CD8-positive, alpha-beta memory T cell (primary cell): ENCODE measurements at places on chromosomes 12 and 14. TPM values are rescaled to one million over a fixed set of nuclear protein-coding genes. Genes with fewer than 3 reads are reported as not detected.

- no peak overlapping the region for H3K27ac ChIP-seq
- H3K4me1 ChIP-seq: no peaks in the 10 kb centered on the region
- no peak overlapping the region for H3K4me3 ChIP-seq
- no peak for DNase-seq
These were observed 229.8 kb downstream of the ALX1 start for GRCh38 chr12:85509857-85510256.

Gene CLEC4C
- polyA plus RNA-seq: not detected

Gene MSI1
- not detected for polyA plus RNA-seq

DNA sequence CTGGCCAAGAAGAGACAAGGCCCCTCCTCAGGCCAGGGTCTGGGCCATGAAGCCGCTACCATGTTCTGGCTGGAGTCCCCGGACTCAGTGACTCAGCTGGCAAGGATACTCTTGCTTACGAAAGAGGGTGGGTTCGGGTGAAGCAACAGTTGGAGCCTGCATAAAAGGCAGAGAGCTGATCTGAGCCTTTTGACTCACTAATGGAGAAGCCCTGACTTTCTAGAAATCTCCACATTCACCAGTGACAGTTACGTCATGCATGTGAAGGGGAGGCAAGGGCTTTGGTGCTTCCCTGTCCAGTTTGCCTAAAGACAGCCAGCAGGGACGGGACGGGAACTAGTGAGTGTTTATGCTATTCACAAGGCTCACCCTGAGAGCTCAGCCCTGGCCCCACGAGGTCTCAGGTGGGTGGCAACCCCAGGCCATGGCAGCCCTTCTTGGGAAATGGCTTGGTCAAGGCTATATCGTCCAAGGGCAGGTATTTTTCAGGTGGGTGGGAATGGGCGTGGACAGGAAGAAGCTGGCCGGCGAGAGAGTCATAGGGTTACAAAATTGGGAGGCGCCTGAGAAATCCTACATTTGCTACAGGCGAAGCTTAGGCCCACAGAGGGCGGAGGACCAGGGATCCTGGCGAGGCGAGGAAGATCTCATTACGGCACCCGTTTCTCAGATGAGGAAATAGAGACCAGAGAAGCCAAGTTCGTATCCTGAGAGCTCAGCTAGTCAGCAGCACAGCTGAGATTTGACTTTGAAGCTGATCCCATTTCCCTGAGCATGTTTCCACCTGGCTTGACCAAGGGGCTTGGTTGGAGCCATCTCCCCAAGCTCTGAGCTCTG, 314.6 kb downstream of the BCL11B start:
- H3K36me3 ChIP-seq: no peaks in the 10 kb centered on the region
- H3K27me3 ChIP-seq: no peaks in the 10 kb centered on the region
- no peak overlapping the region for H3K27ac ChIP-seq
- DNase-seq: no peak
- no peak overlapping the region for H3K4me3 ChIP-seq
- no peaks in the 10 kb centered on the region for H3K4me1 ChIP-seq

- no peaks in the 10 kb centered on the region for H3K36me3 ChIP-seq
- no peaks in the 10 kb centered on the region for H3K27me3 ChIP-seq
- peak overlapping the region; percentile 70 for H3K4me3 ChIP-seq
- no peak overlapping the region for H3K27ac ChIP-seq
- peaks cover 16% of the 10 kb centered on the region for H3K4me1 ChIP-seq
These were observed 396.7 kb upstream of the OR4E1 start for GRCh38 chr14:22070119-22070982.

Gene PLD4
- not detected for polyA plus RNA-seq

Gene MAP3K9
- 1.9 TPM for polyA plus RNA-seq

GRCh38 chr14:52077256-52077979, 8.6 kb upstream of the NID2 start:
- H3K4me1 ChIP-seq: no peaks in the 10 kb centered on the region
- no peaks in the 10 kb centered on the region for H3K27me3 ChIP-seq
- H3K36me3 ChIP-seq: no peaks in the 10 kb centered on the region
- H3K4me3 ChIP-seq: no peak overlapping the region

- no peak overlapping the region for H3K27ac ChIP-seq
- H3K4me3 ChIP-seq: no peak overlapping the region
- no peaks in the 10 kb centered on the region for H3K4me1 ChIP-seq
- no peaks in the 10 kb centered on the region for H3K27me3 ChIP-seq
- H3K36me3 ChIP-seq: no peaks in the 10 kb centered on the region
- DNase-seq: no peak
These were observed 82.7 kb downstream of the GRIP1 start for GRCh38 chr12:66596199-66596598.

GRCh38 chr14:68013326-68013725, 193.7 kb downstream of the RAD51B start:
- H3K27ac ChIP-seq: no peak overlapping the region
- DNase-seq: no peak
- no peak overlapping the region for H3K4me3 ChIP-seq
- H3K36me3 ChIP-seq: no peaks in the 10 kb centered on the region
- H3K27me3 ChIP-seq: no peaks in the 10 kb centered on the region

- H3K27me3 ChIP-seq: no peaks in the 10 kb centered on the region
- no peak for DNase-seq
- no peaks in the 10 kb centered on the region for H3K4me1 ChIP-seq
- H3K27ac ChIP-seq: no peak overlapping the region
- H3K36me3 ChIP-seq: no peaks in the 10 kb centered on the region
- no peak overlapping the region for H3K4me3 ChIP-seq
These were observed 235.5 kb downstream of the NELL2 start for GRCh38 chr12:44640427-44641190.

- DNase-seq: no peak
- H3K4me1 ChIP-seq: peaks cover 25% of the 10 kb centered on the region
- no peaks in the 10 kb centered on the region for H3K36me3 ChIP-seq
These were observed 308.4 kb downstream of the BCL11B start for GRCh38 chr14:98963610-98964009.

DNA sequence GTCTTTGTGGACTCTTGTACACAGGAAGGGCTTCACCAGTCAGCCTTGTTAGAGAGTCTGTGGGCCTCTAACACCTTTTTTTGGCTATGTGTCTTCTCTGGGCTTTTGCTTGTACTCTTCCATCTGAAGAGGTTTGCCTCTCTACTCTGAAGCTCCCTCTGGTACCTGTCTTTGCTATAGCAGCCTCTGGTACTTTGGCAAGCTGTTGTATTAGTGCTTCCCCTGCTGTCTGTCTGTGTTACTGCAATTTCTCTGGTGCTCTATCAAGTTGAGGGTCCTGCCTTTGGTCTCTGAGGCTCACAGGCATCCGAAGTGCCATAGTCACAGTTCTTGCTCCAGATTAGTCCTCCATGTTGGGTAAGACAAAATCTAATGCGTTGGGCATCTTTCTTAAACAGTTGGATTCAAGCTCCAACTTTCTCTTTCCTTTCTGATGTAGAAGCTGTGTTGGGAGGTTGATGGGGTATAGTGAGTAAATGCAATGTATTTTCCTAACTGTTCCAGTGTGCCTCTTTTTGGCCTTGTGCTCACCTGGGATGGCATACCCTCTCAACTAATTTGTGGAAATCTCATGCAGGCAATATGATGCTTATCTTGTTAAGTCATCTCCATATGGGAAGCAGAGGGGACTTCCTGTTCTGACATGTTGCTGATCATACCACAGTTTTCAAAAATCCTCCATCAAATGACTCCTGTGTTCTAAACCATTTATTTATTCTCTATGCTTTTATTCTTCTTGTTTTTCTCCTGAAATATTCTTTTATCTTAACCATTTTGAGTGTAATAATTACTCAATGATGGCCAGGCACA, 88.8 kb downstream of the ATF7IP start:
- H3K4me1 ChIP-seq: peaks cover 34% of the 10 kb centered on the region
- no peak overlapping the region for H3K4me3 ChIP-seq
- no peaks in the 10 kb centered on the region for H3K27me3 ChIP-seq
- no peak overlapping the region for H3K27ac ChIP-seq

- DNase-seq: no peak
- H3K4me1 ChIP-seq: peaks cover 10% of the 10 kb centered on the region
- H3K4me3 ChIP-seq: no peak overlapping the region
These were observed 1.8 kb downstream of the PDE6H start for GRCh38 chr12:14974633-14975032.

DNA sequence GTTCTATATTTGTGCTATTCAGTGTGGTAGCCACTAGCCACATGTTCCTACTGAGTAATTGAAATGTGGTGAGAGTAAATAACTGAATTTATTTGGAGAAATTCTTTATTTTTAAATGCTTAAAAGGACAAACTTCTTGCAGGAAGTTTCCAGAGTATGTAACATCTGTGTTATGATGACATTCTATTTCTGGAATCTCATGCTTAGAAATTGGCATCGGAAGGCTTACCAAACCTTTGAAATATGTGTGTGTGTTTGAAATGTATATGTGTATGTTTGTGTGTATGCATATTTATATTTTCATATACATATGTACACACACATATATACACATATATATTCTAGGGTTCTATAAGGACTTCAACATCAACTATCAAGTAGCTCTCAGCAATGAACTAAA, 12.4 kb upstream of the WSCD2 start:
- no peak for DNase-seq
- no peak overlapping the region for H3K4me3 ChIP-seq
- H3K27ac ChIP-seq: no peak overlapping the region
- no peaks in the 10 kb centered on the region for H3K27me3 ChIP-seq
- H3K4me1 ChIP-seq: no peaks in the 10 kb centered on the region
- no peaks in the 10 kb centered on the region for H3K36me3 ChIP-seq

DNA sequence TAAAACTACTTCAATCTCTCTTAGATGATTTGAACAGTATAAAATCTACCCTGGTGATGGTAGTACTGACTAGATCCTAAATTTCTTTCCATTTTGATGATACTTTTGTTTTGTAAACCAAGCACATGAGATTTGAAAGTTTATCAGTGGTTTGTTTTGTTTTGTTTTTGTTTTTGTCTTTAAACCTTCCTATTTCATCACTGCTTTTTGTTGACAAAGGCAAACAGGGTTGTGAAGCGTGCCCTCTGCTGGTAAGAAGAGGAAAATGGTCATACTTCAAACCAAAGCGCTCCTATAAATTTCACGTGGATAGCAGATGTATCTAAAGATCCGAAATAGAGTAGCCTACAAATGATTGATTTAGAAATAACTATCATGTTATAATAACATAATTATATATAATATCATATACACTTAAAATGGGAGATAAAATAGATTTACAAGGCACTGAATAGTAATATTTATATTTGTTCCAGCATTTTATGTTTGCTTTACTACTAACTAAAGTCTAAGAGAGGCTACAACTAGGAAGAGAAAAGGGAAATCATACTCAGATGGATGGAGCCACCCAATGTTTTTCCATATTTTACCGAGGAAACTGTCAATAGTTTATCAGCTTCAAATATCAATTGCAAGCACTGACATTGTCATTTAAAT, 254.0 kb upstream of the USP15 start:
- no peaks in the 10 kb centered on the region for H3K4me1 ChIP-seq
- H3K36me3 ChIP-seq: no peaks in the 10 kb centered on the region
- H3K4me3 ChIP-seq: no peak overlapping the region
- no peaks in the 10 kb centered on the region for H3K27me3 ChIP-seq
- no peak for DNase-seq

DNA sequence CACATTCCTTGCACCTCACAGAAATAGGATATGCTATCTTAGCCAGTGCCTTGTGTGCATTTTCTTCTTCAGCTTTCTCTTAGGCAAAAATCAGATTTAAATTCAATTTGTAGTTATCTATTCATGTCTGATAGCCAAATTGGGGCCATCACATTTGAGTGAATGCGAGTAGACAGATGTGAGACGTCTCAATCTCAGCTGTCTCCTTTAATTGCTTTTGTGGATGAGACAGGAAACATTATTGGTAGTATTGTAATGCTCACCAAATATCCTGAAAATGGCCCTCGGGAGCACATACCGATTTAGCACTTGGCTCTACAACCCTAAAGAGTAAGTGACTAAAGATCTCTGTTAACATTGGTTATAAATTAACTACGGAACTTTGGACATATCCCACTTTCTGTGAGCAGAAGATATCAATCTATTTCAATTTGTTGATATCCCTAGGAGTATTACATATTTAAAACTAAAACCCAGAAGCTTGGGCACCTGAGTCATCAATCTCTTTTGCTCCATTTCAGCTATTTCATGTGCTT, 1012.5 kb upstream of the TMEM132C start:
- H3K4me3 ChIP-seq: no peak overlapping the region
- H3K27me3 ChIP-seq: no peaks in the 10 kb centered on the region
- no peak for DNase-seq
- no peaks in the 10 kb centered on the region for H3K4me1 ChIP-seq
- H3K27ac ChIP-seq: no peak overlapping the region

DNA sequence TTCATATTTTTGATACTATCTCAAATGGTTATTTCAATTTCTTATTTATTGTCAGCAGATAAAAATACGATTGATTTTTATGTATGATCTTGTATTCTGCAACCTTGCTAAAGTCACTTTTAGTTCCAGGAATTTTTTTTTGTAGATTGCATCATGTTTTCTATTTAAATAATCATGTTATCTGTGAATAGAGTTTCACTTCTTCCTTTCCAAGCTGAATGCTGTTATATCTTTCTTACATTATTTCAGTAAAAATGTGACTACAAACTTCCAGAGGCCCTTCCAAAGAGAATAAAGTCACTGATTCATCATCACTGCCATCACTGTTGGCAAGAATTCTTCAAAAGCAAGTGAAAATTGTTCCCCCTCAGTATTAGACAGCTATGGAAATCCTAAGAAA, 104.7 kb upstream of the RAP1B start:
- DNase-seq: no peak
- H3K27ac ChIP-seq: no peak overlapping the region
- no peaks in the 10 kb centered on the region for H3K27me3 ChIP-seq
- H3K36me3 ChIP-seq: no peaks in the 10 kb centered on the region

Gene PSMC1
- polyA plus RNA-seq: 111 TPM

DNA sequence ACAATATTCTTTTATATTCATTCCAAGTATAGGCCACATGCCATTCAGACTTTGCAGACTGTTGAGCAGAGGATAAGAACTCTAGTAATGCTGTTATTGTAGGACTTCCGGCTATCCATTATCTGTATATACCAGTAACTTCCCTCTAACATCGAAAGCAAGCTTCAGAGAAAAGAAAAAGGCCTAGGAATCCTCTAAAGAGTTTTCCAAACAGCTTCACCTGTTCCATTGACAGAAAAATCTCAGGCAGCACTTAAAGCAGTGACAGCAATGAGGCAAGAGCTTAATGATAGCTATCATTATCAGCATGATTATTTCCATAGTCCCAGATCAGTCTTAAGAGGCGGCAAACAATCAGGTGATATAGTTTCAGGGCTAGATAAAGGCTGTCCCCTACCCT, 1.8 kb downstream of the CPNE8 start:
- no peaks in the 10 kb centered on the region for H3K27me3 ChIP-seq
- no peak overlapping the region for H3K27ac ChIP-seq
- H3K36me3 ChIP-seq: no peaks in the 10 kb centered on the region
- no peak overlapping the region for H3K4me3 ChIP-seq

- H3K4me1 ChIP-seq: peaks cover 31% of the 10 kb centered on the region
- no peak for DNase-seq
- no peak overlapping the region for H3K27ac ChIP-seq
- H3K27me3 ChIP-seq: no peaks in the 10 kb centered on the region
These were observed 74.9 kb downstream of the PPP2R5E start for GRCh38 chr14:63468294-63468693.

Gene ATL1
- 2.4 TPM for polyA plus RNA-seq

- no peak overlapping the region for H3K27ac ChIP-seq
- H3K4me3 ChIP-seq: no peak overlapping the region
- H3K36me3 ChIP-seq: no peaks in the 10 kb centered on the region
These were observed 288.2 kb downstream of the CCDC59 start for GRCh38 chr12:82069931-82070514.

Gene DPPA3
- not detected for polyA plus RNA-seq
